Testis (tissue), 5 donors: ENCODE measurements at places on chromosomes 13 and 19. TPM values are rescaled to one million over a fixed set of nuclear protein-coding genes. Genes with fewer than 3 reads are reported as not detected.

DNA sequence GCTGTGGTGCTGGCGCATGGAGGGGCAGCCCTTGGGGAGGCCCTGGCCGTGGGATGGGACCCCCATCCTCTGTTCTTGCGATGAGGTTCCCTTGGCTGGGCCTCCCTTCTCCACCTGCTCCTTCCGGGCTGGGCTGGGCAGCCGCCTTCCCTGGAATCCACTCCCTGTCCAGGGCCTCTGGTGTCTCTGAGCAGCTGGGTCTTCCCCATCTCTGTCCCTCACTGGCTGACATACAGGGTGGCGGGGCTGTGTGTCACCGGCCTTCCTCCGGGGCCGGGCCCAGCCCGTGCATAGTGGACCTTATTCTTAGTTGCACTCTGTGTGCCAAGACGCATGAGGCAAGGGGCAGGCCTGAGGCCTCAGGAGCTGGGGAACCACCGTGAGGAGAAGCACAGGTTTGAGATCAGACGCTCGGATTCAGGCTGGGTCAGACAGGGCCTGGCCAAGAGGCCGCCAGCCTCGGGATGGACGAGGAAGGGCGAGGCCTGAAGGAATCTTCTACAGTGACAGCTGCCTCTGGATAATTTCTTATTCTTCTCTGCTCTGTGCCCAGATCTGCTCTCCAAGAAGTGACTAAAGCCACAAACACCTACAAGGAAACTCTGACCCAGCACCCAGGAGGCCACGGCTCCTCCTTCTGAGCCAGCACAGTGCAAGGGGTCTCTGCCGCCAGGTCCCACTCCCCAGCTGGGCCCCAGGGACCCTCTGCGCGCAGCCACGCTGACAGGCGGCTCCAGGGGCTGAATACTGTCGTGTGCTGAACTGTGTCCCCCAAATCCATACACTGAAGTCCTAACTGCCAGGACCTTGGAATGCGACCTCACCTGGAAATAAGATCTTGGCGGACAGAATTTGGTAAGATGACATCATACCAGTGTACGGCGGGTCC, 11.0 kb downstream of the SGTA start:
- no peak for DNase-seq

DNA sequence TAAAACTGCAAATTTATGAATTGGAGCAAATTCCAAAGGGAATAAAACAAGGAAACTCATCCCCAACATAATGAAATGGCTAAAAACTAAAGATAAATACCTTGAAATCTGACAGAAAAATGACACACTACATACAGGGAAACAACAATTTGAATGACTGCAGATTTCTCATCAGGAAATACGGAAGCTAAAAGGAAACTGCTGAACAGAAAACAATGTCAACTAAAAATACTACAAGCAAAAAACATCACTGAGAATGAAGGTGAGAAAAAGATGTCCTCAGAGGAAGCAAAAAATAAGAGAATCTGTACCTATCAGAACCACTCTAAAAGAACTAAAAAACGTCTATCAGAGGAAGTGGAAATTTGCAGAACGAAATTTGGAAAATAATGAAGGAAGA, 39.5 kb downstream of the ZSWIM9 start:
- no peak for DNase-seq

DNA sequence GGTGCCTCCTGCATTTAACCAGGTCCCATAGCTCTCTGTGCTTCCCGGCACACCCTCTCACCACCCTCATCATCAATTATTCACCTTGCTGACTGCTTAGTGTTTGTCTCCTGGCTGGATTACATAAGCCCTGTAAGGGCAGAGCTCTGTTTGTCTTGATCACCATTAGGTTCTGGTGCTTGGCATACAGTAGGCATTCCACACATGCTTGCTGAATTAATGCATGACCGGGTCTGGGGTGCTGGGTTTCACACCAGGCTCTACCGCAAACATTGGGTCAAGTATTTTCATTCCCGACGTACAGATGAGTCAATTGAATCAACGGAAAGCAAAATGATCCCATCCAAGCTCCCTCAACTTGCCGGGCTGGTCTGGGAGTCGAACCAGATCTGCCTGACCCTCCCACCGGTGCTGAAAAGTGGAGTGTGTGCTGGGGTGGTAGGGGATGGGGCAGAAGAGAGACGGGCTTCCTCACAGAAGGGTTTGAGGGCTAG, 28.5 kb downstream of the VAV1 start:
- DNase-seq: no peak

- peak; percentile 52 for DNase-seq
These were observed 80.1 kb downstream of the IPO5 start for GRCh38 chr13:98033277-98034247.

Gene OR10H1
- total RNA-seq: 0.39 TPM

Gene PRKCG
- total RNA-seq: 3.7 TPM

- DNase-seq: no peak
These were observed 993 bp downstream of the FUT6 start for GRCh38 chr19:5838353-5839064.

Gene KLK3
- 0.63 TPM for total RNA-seq

DNA sequence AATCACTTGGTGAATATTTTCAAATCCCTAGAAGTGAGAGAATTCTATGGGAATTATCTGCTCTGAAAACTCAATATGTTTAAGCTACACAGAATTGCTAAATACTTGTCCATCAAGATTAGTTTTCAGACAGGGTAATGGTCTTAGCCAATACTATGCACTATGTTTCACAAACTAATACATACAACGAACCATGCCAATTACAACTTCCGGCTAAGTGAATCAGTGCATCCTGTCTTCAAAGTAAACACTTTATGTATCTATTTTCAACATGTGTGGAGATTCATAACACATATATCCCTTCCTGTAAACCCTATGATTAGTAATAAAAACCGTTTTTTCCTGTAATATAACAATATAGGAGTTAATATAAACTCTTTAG, 181.5 kb downstream of the POSTN start:
- no peak for DNase-seq

- peak; percentile 56 for DNase-seq
These were observed 5.8 kb upstream of the FCGRT start for GRCh38 chr19:49506575-49507105.

GRCh38 chr13:62635161-62635560, 1219.5 kb upstream of the PCDH20 start:
- DNase-seq: no peak

Gene SUPT5H
- total RNA-seq: 363 TPM

Gene CGB5
- not detected for total RNA-seq

GRCh38 chr13:32474999-32475792, 47.3 kb upstream of the N4BP2L1 start:
- DNase-seq: no peak

GRCh38 chr19:39254531-39255345, 6.1 kb upstream of the IFNL4 start:
- no peak for DNase-seq

- DNase-seq: no peak
These were observed 1584.5 kb upstream of the MIR17HG start for GRCh38 chr13:89763005-89763404.

Gene CPT1C
- 9.8 TPM for total RNA-seq

Gene IL4I1
- 17.1 TPM for total RNA-seq

DNA sequence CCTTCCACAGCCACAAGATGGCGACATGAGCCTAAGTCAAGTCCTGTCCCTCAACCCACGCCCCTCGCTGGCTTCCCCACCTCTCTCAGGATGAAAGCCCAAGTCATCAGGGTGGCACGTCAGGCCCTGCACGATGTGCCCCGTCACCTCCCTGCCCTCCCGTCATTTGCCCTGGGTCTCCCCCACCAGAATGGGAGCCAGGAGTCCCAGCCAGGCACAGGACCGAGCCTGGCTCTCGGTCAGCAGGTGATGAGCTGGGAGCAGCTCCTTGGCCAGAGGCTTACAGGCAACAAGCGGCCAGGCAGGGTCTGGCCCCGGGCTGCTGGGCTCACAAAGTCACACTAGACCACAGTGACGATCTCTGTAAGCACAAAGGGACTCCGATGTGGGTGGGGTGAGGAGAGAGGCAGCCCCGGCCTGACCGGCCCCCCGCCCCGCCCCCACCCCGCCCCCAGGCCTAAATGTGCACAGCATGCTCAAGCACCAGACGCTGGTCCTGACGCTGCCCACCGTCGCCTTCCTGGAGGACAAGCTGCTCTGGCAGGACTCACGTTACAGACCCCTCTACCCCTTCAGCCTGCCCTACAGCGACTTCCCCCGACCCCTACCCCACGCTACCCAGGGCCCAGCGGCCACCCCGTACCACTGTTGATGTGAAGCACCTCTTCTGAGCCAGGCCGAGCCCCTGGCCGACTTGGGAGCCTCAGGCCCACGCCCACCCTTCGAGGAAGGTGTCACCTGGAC, 7.3 kb downstream of the MRPL4 start:
- DNase-seq: peak; percentile 93

GRCh38 chr19:19202707-19203011, 555 bp downstream of the NR2C2AP start:
- DNase-seq: no peak

- DNase-seq: no peak
These were observed 9.5 kb downstream of the IL4I1 start for GRCh38 chr19:49887037-49887664.

GRCh38 chr13:59413126-59413525, 750.6 kb downstream of the DIAPH3 start:
- DNase-seq: no peak

Gene KIR2DL3
- not detected for total RNA-seq

GRCh38 chr19:7783991-7784423, 21.0 kb downstream of the CLEC4M start:
- DNase-seq: no peak

GRCh38 chr13:44365008-44365407, 8.6 kb upstream of the SERP2 start:
- no peak for DNase-seq

GRCh38 chr13:77896536-77896935, 22.1 kb downstream of the EDNRB start:
- peak; percentile 44 for DNase-seq

Gene IGFLR1
- 15.7 TPM for total RNA-seq

DNA sequence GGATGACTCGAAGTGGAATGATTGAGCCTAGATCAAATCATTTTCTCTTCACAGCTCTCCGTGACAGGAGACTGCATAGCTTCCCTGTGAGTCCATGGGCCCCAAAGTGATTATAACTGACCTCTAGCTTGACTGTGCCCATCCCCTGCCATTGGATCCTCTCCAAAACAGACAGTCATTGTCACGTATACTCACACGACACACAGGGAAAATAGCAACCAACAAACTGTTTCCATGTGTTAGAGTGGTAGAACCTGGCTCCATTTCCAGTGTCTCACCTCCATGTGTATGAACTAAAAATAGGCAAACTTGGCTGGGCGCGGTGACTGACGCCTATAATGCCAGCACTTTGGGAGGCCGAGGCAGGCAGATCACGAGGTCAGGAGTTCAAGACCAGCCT, 48.8 kb upstream of the NPAS1 start:
- no peak for DNase-seq

DNA sequence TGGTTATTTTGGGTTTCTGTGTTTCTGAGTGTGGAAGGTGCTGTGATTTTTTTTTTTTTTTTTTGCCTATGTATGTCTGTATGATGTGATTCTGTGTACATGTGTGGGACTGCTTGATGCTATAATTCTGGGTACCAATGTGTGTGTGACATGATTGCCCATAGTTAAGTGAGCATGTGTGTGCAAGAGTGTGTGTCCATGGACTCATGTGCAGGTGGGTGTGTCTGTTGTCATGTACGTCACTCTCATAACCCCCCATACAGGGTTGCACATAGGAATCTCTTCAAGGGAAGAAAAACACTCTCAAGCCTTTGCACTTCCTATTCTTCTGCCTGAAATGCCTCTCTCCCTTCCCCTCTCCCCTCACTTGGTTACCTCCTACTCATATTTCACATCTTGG, 2.5 kb upstream of the PPP5C start:
- no peak for DNase-seq
